Central memory CD4-positive, alpha-beta T cell (primary cell): ENCODE measurements at places on chromosomes 11 and 22.

DNA sequence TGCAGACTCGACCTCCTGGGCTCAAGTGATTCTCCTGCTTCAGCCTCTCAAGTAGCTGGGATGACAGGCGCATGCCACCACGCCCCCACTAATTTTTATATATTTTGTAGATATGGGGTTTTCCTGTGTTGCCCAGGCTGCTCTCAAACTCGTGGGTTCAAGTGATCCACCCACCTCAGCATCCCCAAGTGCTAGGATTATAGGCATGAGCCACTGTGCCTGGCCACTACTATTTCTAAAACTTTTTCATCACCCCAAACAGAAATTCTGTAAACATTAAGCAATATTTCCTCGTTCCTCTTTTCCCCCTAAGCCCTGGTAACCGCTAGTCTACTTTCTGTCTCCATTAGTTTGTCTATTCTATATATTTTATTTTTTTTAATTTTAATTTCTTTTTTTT is 9.0 kb upstream of the ATG16L2 start:
- DNase-seq: no peak

GRCh38 chr11:112776834-112777233 is 184.4 kb upstream of the NCAM1 start:
- no peak for DNase-seq

DNA sequence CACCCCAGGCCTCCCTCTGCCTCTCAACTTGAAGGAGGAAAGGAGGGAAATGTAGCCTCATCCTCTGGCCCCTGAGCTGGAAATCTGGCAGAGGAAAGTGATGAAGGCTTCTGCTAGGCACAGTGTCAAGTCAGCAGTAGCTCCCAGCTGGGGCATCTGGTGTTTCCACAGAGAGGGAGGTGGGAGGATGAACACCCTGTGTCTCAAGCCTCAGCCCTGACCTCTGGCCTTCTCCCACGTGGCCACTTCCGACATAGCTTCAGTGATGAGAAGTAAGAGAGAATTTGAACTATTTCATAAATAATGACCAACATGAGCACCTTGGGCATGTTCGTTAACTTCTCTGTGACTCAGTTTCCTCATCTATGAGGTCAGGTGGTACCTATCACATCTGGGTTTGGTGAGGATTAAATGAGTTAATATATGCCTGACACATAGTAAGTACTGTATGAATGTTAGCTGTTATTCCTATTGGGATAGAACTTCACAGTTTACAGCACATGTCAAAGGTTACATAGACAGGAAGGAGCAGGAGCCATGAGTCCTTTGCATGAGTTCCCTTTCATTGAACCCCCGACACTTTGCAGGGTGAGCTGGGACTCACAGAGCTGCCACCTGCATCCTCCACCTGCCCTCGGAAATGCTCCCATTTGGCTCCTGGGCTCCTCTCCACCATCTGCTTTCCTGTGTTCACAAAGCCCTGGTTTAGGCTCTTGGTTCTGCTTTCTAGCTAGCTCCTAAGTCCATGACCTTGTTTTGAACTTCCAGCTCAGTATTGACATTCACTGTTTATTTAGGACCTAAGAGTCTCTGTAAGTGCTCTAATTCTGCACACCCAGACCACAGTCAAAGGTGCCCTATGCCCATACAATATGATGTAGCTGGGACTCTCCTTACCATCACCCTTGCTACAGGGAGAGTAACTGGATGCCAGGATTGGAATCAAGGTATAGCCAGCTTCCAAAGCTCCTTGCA is 61.7 kb downstream of the CSNK2A3 start:
- no peak for DNase-seq

DNA sequence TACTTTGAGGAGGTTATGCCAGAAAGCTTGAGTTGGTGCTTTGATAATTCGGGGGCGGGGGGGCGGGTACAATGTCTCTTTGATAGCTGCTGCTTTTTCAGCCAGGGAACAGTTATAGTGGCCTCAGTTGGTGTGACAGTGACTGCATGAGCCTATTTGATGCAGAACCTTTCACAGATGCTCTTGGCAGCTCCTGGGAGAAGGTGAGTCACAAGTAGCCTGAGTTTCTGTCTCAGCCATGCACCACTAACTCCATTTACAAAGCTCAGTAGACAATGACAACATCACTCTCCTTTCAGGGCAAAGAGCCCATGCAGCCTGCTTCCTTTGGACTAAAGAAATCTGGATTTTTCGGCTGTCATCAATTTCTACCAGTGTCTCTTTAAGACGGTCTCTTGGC is 42.1 kb upstream of the SEZ6L start:
- no peak for DNase-seq

DNA sequence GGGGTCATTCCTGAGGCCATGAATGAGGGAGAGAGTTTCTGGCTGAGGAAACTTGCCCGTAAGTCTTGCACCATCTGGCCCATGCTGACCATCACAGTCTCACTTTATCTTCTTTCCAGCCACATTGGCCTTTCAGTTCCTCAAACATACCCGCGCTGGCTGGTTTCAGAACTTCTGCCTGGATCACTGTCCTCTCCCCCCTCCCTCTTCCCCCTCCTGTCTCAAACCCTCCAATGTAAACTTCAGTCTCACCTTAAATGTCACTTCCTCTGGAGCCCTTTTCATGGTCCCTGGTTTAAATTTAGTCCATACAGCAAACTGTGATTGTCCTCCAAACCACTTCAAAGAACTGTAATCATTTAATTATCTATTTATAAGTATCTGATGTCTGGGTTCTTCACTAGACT is 3.7 kb upstream of the TMEM109 start:
- DNase-seq: no peak

DNA sequence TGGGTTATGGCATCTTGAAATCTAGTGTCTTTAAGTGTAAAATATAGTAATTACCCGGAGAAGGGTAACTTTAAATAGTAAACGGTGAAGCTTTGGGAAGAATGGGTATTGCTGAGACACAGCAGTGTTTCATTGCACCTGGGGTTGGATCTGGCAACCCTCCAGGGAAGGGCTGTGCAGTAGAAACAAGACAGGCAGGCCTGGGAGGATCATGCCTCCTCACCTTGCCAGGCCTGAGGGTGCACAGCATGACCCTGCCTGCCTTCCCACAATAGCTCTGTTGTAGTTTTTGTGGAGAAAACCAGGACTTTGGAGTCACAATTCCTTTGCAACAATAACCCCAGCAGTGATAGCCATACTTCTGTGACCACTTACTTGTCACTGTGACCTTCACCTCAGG is 64.6 kb upstream of the ADSL start:
- no peak for DNase-seq

DNA sequence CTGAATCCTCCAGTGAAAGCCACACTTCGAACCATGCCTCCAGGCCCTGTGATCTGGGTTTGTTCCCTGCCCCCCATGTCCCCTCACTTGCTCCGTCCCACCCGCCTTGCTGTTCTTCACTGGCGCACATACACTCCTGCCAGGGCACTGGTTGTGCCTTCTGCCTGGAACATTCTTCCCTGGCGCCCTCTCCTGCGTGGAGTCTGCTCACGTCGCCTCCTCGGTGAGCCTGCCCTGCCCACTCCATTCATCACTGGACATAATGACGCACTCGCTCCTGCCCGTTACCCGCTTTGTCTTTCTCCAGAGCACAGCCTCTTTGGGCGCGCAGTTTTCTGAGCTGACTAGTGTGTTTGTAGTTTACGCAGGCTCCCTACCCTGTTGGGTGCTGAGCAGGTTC is 21.0 kb upstream of the MIEF1 start:
- no peak for DNase-seq

GRCh38 chr22:44071781-44072326 is 47.8 kb downstream of the PARVB start:
- no peak for DNase-seq

DNA sequence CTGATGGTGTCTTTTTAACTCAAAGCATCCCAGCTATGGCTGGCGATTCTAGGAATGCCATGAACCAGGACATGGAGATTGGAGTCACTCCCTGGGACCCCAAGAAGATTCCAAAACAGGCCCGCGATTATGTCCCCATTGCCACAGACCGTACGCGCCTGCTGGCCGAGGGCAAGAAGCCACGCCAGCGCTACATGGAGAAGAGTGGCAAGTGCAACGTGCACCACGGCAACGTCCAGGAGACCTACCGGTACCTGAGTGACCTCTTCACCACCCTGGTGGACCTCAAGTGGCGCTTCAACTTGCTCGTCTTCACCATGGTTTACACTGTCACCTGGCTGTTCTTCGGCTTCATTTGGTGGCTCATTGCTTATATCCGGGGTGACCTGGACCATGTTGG is 20.1 kb downstream of the KCNJ5 start:
- no peak for DNase-seq

DNA sequence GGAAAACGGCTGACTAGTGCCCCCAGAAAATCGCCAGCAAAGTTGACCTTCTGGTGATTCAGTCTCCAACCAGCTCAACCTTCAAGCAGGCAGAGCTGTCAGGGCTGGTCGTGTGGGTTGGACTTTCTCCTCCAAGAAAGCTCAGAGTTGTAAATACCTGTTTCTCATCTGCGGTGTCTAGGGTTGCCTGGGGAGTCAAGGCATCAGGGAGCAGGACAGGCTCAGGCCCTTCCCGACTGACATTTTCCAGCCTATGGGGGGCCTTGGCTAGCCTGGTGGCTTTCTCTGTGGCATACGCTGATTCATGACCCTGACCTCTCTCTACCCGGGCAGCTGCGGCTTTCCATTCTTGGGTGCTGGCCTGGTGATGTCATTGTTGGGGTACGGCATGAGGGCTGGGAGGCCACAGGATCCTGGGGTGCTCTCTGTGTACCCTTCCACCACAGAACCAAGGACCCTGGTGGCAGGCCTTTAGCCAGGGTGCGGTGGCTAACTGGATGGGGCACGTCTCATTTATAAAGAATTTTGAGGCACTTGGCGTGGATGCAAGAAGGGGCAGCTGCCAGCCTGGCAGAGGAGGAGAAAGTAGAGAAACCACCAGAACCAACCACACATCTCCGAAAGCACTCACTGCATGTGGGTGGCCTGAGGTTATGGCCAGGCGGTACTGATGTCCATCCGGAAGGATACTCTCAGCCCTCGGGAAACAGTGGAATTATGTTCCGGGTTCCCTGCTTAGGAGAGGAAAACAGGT is 64.9 kb downstream of the BCR start:
- no peak for DNase-seq

GRCh38 chr22:28480000-28480715 is 199.5 kb downstream of the TTC28 start:
- no peak for DNase-seq

GRCh38 chr11:118341261-118341660 is 1.2 kb downstream of the CD3D start:
- DNase-seq: no peak

DNA sequence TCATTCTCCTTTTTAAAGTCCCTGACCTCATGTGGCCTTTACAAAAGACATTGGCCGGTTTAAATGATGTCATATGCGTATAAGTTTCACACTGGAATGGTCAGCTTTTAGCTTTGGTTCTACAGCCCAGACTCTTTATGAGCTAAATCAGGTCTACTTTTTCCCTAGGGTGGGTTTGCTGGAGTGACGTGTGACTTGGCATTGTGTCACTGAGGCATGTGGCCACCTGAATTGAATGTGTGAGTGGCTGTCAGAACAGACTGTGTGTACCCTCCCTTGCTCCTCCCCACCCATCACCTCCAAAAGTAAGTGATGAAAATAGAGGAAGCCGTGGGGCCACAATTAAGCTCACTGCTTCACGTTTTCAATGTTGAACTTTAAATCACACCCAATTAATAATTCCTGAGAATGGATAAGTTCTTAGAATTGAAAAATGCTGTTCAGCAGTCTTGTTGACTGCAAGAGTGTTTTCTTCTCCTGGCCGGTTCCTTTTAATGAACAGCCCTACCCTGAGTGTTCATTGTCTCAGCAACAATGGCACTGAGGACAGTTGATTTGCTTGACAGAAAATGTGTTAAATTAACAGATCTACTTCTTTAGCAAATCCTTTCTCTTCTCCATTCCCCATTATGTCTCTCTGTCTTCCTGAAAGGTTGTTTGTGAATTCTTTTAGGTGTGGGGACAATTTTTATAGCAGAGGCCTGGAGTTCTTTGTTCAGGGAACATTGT is 11.3 kb downstream of the CECR2 start:
- DNase-seq: no peak

DNA sequence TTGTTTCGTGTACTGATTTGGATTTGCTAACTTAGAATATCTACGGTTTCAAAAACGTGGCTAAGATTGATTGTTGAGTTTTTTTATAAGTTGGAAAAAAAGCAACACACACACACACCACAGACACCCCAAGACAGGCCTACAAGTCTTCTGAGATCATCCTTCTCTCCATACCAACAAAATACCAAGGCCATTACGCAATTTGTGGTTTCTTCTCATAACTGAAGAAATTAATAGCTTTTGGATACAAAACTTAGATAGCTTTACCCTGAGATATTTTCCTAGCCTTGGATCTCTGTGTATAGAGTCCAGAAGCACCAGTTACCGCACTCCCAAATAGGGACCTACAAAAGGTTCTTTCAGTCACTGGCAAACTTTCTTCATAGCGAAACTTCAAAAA is 113.6 kb downstream of the SIK3 start:
- no peak for DNase-seq

DNA sequence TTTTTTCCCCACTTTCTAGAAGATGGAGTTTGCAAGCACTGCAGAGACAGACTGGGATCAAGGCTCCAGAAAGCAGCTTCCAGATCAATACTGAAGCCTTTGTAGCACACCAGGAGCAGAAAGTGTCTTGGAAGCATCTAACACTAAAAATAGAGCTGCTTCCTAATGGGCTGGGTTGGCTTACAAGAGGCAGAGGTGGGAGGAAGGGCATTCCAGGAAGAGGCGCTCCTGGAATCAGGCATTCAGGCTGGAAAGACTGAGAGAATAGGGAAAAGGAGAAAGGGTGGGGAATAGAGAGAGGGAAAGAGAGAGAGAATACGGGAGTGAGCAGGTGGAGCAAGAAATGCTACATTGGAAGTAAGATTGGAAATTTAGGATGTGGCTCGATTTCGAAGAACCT is 395.9 kb downstream of the OPCML start:
- no peak for DNase-seq

DNA sequence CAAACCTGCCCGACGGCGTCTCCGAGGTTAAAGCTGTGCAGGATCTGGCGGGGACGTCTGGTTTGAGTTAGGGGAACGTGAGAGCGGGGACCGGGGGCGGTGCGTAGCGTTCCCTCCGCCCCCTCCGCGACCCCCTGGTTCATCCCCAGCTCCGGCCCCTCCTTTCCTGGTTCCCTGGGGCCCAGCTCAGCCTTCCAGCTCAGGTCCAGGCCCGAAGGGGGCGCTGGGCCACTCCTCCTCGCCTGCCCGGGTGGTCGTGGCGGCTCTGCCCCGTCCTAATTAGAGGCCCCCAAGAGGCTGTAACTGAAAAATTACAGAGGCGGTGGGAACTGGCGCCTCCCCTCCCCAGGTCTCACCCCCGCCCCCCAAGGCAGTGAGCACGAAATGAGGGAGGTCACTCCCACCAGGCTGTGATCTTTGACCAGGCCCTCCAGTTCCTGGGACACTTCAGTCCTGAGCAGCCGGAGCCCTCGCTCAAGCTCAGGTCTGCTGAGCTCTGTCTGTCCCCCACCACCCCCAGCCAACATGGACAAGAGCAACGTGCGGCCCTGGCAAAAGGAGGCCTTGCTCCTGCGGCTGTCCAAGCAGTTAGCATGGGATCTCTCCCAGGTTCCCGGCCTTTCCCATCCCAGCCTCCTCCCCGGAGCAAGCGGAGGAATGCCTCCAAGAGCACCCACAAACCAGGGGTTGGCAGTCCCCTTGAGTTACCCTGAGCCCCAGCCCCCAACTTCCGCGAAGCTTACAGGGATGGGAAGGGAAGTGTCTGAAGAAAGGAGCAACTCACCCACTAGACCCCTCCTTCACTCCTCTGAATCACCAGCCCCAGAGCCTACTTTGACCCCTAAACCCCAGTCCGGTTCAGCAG is 3.3 kb downstream of the CD248 start:
- DNase-seq: no peak
